Retina (tissue), 1 donor: ENCODE measurements at places on chromosomes 4 and X.

GRCh38 chr4:146179784-146180370 is 4.4 kb downstream of the LSM6 start:
- DNase-seq: no peak

GRCh38 chr4:132344924-132345828 is 803.9 kb upstream of the PCDH10 start:
- no peak for DNase-seq

DNA sequence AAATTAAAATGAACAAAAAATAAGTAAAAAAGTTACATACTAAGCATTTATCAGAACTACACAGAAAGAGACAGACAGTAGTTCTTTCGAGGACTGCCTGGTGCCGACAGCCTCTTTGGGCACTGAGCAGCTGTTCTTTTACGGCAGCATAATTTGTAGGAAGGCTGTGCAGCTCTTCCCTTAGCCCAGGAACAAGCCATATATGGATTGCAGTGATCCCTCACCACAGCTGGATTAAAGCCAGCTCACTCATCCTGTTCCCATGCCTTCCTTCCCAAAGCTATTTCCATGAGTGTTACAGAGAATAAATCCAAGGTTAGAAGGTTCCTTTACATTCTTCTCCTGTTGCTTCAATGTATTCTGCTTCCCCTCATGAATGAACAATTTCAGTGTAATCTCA is 71.7 kb downstream of the DDX60L start:
- DNase-seq: no peak

GRCh38 chrX:1137531-1137930 is 74.9 kb downstream of the CRLF2 start:
- DNase-seq: no peak

DNA sequence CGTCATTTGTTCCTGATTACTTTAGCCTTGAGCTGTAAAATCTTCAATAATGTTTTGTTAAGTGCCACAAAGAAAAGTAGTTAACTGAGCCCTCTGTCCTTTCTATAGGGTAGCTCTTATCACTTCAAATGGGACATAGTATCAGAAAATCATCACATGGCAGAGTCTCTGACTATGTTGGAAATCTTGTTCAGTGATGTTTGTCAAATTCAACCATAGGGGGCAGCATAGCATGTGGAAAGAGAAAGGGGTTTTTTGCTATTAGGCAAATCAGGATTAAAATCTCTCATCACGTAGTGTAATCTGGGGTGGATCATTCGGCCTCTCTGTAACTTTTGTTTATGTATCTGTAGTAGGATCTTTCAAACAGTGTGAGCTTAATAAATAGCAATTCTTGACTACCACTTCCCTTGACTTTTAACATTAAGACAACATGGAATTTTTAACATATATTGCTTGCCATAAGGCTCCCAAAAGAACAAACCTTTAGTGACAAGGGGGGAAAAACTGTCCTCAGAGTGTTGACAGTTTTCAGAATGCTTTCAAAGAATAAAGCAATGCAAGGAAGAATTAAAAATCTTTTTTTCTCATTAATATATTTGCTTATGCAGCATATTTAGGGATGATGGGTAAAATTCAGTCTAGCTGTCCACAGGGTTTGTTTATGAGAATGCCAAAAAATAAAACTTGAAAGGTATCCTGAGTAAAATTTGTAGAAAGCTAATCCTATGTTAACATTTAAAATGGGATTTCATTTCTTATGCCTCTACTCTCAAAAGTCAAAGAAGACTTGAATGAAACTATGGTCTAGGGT is 127.2 kb downstream of the FBXW7 start:
- DNase-seq: peak; percentile 10

DNA sequence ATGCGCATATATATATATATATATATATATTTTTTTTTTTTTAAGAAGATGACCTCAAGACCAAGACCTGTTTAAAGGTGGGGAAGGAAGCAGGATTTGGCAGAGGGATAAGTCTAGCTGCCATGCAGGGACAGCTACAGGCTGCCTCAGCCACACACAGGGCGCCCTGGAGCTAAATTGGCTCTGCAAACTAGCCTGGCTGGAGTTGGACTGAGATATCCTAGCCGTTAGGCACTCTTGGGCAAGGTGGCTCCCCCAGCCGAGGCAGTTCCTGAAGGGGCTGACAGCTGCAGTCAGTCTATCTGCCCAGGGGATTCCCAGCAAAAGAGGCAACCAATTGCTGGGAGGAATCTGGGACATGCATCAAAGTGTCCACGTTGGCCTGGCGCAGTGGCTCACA is 21.9 kb downstream of the TRIML1 start:
- no peak for DNase-seq

DNA sequence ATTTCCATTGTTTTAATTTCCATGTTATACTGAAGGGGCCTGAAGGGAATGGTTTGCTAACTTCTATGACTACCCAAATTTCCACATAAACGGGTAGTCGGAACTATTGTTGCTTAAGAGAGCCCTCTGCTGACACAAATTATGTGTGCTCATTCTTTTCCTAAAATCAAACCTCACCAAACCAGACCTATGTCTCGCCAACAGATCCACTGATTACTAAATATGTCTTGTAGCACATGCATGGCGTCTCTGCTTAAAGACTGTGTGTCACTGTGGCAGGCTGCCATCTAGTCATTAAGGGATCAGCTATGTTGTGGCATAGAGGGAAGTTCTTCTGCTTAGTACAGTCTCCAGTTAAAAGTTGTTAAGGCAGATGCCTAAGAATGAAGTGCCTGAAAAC is 25.1 kb downstream of the PIR start:
- DNase-seq: peak; percentile 49

DNA sequence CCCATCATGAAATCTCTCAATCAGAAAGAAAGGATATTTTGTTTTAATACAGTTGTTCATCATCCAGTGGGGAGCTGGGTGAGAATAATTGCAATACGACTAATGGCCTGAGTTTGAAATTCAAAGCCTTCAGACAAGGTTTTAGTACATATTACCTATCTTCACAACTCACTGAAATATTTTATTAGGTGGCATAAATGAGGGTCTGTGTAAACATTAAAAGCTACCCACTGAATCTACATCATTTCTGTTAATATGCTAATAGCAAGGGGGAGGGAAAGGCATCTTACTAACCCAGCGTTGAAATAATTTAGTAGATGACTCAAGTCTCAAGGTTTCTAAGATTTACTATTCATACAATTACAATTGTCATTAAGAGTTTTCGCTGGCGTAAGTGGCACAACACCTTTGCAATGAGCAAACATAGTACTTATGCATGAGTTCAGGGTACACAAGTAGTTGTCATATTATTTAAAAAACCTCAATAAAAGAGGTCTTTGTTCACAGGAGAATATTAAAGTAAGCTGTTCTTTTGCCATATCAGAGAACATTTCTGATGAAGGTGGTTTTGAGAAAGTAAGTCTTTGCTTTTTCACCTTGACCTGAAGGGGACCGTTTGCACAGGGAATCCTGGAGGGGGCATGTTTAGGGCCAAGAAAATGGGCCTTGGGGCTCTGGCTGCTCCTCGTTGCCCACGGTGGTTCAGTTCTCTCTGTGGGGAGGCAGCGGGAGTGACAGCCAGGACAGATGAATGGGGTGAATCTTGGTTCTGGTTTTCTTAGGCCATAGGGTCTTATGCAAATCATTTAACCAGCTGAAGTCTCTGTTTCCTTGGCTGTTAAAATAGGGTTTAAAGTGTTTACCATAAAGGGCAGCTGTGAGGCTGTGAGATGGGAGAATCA is 4.5 kb upstream of the RHOH start:
- no peak for DNase-seq

GRCh38 chrX:145506214-145506613 is 258.9 kb downstream of the SPANXN1 start:
- no peak for DNase-seq

DNA sequence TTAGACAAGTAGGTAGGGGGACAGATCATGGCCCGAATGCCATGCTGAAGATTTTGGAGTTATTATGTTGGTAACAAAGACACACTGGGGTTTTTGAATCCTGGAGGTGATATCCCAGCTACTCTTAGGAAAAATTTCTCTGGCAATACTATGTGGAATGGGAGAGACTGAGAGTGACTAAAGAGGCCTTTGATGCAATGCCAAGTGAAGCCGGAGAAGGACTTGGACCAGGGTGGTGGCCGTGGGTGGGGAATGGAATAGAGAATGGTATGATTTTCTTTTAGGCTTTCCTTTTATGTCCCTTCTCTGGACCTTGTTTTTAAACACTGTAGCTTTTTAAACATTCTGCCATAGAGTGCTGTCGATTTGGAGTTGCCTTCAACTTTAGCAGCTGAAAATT is 141.6 kb downstream of the DCLK2 start:
- DNase-seq: no peak

DNA sequence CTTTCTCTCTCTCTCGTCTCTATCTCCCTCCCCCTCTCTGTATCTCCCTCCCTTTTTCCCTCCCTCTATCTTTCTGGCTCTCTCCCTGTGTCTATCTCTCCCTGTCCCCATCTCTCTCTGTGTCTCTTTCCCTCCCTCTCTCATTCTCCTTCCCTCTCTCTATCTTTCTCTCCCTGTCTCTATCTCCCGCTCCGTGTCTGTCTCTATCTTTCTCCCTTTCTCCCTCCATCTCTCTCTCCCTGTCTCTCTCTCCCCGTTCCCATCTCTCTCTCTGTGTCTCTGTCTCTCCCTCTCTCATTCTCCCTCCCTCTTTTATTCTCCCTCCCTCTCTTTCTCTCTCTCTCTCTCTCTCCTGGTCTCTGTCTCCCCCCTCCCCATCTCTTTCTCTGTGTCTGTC is 22.9 kb downstream of the IL3RA start:
- DNase-seq: no peak

DNA sequence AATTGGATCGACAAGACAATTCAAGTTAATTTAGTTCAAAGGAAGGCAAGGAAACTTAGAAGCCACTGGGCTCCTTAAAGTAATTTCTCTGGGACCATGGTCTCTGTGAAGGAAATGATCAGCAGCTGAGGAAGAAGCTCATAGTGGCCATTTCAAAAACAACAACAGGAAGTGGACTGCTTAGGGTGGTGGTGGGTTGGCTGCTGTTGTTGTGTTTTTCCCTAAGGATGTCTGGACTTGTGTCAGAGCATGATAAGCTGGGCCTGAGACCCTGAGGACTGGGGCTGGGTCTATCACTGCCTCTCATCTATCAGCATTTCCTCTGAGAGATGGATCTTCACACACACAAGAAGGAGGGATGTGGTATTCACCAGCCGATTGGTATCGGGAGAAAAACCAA is 18.3 kb downstream of the KDR start:
- DNase-seq: no peak

DNA sequence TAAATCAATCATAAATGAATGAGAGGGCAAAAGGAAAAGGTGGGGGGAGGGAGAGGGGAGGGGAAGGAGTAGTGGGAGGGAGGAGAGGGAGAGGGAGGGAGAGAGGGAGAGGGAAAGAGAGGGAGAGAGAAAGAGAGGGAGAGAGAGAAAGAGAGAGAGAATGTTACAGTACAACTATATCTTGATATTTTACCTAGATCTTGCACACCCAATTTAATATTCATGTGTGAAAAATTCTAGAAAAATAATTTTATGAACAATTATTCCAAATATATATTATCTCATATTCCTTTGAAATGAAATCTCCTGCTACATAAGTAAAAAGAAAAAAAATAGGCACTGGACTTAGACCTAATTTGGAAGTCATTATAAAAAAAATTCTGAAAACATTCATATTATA is 120.0 kb downstream of the SCLT1 start:
- no peak for DNase-seq

GRCh38 chr4:18127030-18127429 is 105.5 kb upstream of the LCORL start:
- no peak for DNase-seq

- DNase-seq: peak; percentile 25
Measured at GRCh38 chrX:35890699-35891098, 28.8 kb upstream of the CFAP47 start.

DNA sequence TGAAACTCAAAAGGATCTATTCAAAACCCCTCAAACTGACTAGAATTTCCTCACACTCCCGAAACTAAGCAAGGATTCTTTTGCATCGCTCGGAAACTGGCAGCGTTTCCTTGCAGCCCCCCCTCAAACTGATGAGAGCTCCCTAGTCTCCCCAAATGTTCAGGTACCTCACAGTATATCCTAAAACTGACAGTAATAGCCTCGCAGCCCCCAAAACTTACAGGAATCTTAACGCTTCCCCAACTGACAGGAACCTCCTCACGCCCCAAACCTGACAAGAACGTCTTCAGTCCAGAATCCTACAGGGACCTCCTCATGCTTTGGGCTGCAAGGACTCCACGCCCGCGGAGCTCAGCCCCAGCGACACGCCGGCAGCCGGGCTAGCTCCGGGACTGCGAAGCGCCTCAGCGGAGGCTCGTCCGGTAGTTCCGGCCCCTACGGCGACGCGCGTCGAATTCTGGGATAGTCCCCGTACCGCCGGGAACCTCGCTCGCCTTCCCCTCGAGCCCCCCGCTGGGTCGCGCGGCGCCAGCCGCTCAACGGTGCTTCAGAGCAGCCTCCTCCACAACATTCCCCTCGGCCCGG is 640 bp downstream of the PHF8 start:
- DNase-seq: no peak

DNA sequence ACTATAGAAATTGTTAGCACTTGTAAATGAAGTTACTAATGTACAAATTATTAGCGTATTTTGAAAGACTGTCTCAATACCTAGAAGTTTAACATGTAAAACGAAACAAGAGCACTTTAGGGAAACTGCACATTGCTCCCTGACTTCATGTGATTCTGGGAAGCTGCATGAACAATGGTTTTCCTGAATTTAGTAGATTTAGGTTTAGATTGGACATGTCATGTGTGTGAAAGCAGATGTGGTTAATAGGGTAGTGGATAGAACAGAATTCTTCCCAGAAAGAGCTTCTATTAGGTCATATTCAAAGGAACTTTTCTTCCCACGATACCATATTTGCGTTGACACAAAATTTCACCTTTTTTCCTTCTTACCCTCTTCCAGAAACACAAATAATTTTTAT is 14.9 kb upstream of the CXCL8 start:
- no peak for DNase-seq

DNA sequence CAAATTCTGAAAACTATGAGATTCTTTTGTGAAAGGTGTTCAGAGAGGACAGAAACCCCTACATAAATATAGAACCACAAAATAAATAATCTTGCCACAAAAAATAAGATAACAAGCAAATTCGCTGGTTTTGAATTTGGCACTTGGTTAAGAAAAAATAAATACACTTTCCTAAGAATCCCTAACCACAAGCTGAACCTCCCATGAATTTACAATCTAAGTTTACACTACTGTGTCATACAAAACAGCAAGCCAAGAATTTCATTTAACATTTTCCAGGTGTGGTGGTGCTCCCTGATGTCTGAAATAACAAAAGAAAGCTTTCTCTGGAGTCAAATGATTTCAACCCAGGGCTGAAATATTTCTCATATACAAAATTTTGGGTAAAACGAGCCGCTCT is 121.0 kb downstream of the KCNIP4 start:
- no peak for DNase-seq

GRCh38 chr4:13528821-13529127 is 15.5 kb downstream of the NKX3-2 start:
- peak; percentile 51 for DNase-seq

GRCh38 chrX:123171781-123172180 is 12.3 kb upstream of the GRIA3 start:
- DNase-seq: no peak

DNA sequence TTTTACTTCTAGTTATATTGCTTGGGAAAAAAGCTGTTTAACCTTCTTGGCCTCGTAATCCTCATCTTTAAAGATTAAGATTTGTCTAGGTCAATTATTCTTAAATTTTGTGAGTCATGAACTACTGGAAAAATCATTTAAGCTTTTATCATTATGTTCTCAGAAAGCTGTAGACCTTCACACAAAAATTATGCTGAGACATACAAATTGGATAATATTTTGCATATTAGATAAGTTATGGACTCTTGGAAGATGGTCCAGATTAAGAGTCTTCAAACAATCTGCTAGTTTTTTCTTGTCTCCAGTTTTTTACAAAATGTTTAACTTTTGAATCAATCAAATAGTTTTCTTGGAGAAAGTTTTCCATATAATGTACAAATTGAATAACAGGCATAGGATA is 108.1 kb upstream of the NEIL3 start:
- no peak for DNase-seq
